ENCODE measurements at places on chromosomes 13 and 19.

DNA sequence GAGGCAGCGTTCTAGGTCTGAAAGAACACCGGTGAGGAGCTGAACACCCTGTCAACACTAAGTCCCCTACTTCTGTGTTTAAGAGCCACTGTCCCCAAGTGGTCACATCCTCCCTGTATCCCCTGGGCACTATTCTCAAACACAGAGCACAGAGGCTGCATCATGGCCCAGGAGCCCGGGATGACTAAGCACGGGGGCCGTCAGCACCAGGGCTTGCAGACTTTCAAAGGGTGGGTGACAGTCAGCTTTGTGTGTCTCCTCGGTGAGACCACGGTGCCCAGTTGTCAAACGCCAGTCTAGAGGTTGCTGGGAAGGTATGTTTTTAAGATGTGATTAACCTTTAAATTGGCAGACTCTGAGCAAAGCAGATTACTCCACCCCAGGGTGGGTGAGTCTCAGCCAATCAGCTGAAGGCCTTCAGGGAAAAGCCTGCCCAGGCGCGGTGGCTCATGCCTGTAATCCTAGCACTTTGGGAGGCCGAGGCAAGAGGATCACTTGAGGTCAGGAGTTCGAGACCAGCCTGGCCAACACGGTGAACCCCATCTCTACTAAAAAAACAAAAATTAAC lies 8.0 kb downstream of the MAP2K2 start:
- DNase-seq, result peak; percentile 25

- DNase-seq, result peak; percentile 43
Observed at GRCh38 chr19:18023622-18024251, 15.8 kb downstream of the ARRDC2 start.

DNA sequence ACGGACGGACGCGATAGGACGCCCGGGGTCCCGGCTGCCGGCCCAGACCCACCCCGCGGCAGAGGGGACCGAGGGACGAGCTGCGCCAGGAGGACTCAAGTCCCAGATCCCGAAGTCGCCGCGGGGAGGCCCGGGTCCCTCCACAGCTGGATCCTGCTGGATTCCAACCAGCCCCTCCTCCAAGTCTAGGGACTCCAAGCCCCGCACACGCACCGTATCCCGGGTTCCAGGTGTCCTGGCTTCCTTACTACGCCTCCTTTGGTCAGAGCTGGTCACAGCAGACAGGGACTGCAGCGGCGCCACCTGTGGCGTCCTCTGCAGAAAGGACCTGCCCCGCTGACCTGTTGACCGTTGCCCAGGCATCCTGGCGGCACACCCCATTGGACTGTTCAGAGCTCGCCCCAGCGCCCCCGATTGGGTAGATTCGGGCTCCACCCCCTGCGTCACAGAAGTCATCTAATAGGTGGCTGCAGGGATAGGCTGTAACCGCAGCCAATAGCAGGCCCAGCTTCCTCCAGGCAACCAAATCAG lies 29.0 kb upstream of the ZNF709 start:
- no peak for DNase-seq

DNA sequence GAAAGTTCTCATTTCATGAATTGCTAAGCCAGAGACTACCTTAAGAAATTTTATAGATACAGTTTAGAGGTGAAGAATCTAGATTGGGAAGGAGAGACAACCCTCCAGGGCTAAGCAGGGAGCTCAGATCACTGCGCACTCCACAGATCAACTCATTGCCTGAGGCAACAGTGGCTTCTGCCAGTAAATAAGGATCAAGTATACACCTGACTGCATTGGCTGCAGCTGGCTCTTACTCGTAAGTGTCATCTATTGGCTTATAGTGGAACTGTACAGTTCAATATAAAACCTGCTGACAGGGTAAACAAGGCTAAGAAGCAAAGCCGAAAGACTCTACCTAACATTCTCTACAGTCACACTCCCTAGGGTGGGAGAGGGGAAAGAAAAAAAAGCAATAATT lies 18.0 kb upstream of the C1QTNF9B start:
- DNase-seq, result no peak

DNA sequence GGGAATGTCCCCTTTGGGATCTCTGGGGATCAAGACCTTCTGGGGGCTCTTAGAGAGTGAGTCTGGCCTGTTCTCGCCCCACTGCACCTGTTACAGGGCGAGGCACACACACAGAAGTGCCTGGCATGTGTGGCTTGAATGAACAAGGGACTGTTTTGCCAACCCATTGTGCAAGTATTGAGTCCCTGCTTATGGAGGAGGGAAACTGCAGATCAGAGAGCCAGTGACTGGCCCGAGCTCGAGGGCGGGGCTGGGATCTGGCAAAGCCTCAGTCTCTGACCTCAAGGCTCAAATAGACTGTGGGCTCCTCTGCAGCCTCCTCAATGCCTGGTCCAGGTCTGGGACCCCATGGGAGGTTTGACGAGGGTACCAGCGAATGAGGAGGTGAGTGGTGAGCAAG lies 5.5 kb downstream of the RAVER1 start:
- no peak for DNase-seq

DNA sequence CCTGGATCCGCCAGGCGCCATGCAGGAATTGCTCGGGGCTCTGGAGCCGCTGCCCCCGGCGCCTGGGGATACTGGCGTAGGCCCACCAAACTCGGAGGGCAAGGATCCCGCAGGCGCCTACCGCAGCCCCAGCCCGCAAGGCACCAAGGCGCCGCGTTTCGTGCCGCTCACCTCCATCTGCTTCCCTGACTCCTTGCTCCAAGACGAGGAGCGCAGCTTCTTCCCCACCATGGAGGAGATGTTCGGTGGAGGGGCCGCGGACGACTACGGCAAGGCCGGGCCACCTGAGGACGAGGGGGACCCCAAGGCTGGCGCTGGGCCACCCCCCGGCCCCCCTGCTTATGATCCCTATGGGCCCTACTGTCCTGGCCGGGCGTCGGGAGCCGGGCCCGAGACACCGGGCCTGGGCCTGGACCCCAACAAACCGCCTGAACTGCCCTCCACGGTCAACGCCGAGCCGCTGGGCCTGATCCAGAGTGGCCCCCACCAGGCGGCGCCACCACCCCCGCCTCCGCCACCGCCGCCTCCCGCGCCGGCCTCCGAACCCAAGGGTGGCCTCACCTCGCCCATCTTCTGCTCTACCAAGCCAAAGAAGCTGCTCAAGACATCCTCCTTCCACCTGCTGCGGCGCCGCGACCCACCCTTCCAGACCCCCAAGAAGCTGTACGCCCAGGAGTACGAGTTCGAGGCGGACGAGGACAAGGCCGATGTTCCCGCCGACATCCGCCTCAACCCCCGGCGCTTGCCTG lies 6.1 kb downstream of the PRR12 start:
- no peak for DNase-seq

DNA sequence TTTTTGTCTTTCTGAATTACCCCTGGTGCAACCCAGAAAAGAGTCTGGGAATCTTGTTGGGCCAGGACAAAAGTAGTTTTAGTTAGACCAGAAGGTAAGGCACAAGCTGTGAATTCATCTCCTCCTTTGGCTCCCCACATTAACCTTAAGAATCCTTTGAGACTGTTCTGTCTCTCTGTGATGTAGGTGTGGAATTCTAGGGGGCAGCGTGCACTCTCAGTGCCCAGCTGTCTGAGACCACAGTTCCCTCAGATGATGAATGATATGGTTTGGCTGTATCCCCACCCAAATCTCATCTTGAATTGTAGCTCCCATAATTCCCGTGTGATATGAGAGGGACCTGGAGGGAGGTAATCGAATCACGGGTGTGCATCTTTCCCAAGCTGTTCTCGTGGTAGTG lies 43.9 kb downstream of the ZNF506 start:
- no peak for DNase-seq

GRCh38 chr19:42400404-42400803 lies 10.3 kb upstream of the CNFN start:
- no peak for DNase-seq

DNA sequence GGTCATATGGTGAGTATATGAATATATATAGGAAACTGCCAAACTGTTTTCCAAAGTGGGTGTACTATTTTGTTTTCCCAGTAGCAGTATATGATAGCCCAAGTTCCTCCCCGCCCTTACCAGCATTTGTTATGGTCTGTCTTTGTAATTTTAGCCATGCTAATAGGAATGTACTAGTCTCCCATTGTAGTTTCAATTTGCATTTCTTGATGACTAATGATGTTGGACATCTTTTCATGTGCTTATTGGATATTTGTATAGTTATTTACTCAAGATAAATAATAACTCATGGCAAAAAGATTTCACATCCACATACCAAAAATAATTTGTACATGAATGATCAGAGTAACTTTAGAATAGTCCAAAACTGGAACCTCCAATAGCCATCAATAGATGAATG lies 75.3 kb upstream of the SERP2 start:
- DNase-seq, result no peak

GRCh38 chr13:46182491-46182877 lies 507 bp upstream of the LCP1 start:
- DNase-seq, result no peak

DNA sequence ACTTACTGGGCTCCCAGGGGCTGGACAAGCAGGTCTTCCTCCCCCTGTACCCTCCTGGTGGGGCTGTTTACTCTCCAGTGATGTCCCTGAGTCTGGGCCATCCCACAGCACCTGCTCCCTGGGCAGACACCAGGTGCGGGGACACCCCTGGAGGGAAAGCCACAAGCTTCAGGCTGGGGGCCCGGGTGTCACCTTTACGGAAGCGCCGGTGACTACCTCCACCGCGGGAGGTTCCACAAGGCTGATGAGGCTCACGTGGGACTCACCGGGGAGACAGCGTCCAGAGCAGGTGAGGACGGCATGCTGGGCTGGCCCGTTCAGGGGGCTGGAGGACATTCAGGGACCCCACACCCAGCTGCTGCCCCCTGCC lies 24.9 kb downstream of the NFILZ start:
- DNase-seq, result peak; percentile 32

- DNase-seq, result no peak
Observed at GRCh38 chr13:19023115-19023514, 158.5 kb downstream of the TUBA3C start.

DNA sequence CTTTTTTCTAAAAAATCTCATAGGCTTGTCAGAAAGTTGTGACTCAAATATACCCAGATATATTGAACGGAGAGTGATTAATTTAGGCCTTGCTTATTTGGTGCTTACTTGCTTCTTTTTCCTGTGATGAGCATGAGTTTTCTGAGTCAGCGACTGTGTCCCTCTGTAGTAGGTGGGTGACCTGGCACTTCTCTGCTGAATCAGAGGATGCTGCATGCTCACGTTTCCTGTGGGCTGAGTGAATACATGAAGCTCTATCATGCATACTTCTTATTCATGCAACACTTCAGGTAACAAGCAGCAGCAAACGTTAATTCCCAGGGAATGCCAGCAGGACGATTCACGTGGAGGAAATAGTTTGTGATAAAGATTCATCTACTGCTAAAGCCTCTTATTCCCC lies 245.0 kb downstream of the KLF5 start:
- DNase-seq, result peak; percentile 63

DNA sequence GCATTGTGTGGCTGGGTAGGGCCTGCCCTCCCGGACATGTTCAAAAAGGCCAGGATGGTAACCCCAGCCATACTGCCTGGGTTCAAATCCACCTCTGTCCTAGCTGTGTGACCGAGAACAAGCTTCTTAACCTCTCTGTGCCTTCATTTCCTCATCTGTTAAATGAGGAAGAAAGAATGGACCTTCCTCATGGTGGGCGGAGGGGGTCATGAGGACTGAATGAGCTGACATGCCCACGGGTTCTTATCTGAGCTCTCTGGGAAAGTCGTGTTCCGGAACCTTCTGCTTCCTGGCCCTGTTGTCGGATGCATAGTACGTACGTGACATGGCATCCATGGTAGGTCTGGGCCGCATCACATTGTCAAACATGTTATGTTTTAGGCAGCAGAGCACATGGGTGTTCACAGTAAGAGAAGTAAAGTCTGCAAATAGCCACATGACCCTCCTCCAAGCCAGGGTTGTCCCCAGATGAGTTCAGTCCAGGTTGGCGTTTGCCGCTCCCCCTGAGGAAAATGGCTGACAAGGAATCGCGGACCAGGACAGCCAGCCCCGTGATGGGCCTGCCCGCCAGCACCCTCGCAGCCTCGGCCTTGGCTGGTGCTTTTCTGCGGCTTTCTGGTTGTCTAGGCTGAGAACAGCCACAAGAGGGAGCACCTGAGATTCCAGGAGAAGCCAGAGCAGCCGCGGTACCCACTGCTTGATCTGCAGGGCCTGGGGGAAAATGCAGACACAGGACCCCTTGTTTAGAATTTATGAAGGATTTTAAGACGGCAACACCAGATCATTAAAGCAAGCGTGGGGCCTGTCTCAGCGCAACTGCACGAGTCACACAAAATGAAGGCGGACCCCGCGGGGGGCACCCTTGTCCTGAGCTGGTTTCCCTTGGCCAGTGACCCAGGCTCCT lies 2.4 kb upstream of the NTN5 start:
- peak; percentile 80 for DNase-seq

GRCh38 chr13:107681600-107681999 lies 533.7 kb downstream of the LIG4 start:
- DNase-seq, result no peak

DNA sequence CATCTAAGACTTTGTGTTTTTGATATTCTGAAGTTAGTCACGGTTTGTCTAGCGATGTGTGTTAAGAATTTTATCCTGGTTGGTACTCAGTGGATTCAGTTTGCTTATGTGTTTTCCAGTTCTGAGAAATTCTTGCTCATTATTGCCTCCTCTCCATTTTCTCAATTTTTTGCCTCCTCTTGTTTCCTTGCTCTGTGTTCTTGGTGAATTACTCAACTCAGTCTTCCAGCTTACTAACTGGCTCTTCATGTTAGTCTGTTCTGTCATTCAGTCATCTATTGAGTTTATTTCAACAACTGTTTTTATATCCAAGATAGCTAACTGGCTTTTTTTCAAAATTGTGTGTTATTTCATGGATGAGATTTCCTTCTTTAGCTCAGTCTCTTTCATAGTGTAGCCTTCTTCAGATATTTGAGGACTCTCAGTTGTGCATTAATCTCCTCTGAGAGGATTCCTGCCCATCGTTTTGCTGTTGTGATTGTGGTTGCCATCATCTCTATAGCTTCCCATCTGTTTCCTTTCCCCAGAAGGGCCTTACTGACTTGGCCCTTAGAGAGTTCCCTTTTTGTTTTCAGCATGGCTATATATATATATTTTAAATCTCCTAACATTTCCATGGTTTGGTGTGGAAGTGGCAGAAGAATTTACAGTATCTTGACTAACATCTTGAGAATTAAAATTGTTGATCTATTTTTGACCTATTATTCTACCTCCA lies 6.2 kb downstream of the SETDB2 start:
- no peak for DNase-seq

DNA sequence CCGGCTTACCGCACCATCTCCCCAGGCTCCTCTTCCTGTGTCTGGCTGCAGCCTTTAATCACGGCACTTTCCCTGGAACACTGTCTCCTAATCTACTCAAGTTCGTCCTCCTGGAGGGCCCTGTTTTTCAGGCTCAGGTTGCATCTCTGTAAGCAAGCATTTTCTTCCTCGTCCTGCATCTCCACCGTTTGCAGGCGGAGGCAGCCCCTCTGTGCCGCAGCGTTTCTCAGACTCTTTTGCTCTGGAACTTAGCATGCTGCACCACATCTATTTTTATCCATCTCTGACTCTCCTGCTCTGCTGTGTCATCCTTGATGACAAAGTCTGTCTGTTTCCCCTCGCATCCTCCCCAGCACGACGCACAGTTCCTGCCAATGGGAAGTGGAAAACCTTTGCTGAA lies 117.5 kb downstream of the ATP8A2 start:
- DNase-seq, result no peak

All from stimulated activated CD4-positive, alpha-beta T cell treated with anti-CD3 and anti-CD28 coated beads, Interleukin-1b, Interleukin-23, amount 100 ng/mL, for 48 hours (primary cell).